ENCODE measurements at places on chromosomes 2 and 18.
A peak's percentile ranks its signal among the peaks of the same experiment; 100 is the strongest.

GRCh38 chr18:48729404-48729803 lies 190.6 kb downstream of the CTIF start:
- no peak for DNase-seq

DNA sequence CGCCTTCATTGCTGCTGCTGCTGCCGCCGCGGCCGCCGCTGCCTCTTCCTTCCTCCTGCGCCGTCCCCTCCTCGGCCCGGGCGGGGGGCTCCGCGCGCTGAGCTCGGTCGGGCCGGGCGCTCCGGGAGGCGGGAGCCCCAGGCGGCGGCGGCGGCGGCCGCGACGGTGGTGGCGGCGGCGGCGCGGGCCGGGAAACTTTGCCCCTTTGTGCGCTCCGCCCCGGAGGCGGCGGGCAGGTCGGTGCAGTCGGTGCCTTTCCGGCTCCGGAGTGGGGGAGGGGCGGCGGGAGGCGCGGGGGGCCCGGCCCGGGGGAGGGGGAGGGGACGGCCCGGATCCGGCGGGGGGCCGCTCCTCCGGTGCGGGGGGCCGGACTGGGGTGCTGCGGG lies 205 bp downstream of the TET3 start:
- no peak for DNase-seq

DNA sequence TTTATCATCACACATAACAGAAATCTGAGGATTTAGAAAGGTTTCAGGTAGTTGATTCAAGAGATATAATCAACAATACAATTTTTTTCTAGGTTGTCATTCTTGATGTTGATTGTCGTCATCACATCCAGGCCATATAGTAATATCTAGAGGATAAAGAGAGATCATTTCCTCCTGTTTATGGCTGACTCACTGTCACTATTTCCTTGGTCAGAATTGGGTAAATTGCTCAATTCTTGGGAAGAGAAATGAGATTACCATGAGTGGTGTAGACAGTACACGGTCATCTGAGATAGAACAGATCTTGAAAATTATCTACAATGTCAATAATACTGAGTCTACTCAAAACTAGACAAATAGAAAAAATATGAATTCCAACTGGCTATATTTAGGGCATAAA lies 78.8 kb downstream of the ZNF804A start:
- DNase-seq, result no peak

DNA sequence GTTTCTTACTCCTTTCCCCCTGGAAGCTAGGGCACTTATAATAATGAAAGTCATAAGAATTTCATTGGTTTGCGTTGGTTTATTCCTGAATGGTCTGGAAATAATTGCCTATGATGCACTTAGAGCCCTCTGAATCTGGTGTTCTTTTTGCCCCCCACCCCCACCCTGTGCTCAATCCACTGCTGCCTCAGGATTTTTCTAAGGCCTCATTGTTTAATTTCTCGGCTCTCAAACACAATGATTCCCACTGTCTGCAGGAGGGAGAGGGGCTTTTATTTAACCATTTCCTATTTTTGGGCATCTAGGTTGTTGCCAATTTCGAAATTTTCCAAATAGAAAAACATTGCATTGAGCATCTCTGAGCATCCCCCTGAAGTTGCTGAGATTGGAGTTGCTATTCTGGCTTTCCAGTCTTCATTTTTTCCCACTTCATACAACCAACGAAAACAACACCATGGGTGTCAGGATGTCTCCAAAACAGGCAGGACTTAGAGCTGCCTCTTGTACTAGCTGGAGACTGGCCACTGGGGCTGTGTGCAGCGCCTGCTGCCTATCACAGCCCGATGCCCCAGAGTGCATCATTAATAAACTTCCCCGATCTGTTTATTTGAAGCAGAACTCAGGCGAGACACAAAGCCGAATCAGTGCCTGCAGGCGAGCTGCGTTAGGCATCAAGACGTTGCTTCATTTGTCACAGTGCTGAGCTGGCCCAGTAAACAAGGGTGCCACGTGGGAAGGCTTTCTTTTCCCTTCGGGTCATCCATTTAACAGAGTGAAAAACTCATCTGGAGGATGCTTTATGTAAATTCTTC lies 1.8 kb upstream of the PCARE start:
- DNase-seq, result peak; percentile 68

- no peak for DNase-seq
These were observed 79.3 kb upstream of the STPG4 start for GRCh38 chr2:47234456-47234855.

DNA sequence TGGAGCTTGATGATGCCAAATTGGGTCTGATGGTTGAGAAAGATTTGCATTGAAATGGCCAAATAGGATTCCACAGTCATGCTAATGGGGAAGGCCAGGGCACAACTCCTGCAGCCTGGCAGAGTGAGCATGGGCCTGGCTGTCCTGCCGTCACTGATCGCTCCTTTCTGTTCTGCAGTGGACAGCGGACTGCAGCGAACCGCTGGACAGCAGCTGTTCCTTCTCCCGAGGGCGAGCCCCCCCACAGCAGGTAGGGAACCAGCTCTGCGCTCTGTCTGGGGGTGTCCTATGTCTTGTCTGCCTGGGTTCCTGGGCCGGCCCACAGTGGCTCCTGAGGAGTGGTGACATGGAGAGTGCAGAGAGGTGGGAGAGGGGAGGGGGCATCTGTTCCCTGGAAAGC lies 97.6 kb downstream of the CTIF start:
- no peak for DNase-seq

DNA sequence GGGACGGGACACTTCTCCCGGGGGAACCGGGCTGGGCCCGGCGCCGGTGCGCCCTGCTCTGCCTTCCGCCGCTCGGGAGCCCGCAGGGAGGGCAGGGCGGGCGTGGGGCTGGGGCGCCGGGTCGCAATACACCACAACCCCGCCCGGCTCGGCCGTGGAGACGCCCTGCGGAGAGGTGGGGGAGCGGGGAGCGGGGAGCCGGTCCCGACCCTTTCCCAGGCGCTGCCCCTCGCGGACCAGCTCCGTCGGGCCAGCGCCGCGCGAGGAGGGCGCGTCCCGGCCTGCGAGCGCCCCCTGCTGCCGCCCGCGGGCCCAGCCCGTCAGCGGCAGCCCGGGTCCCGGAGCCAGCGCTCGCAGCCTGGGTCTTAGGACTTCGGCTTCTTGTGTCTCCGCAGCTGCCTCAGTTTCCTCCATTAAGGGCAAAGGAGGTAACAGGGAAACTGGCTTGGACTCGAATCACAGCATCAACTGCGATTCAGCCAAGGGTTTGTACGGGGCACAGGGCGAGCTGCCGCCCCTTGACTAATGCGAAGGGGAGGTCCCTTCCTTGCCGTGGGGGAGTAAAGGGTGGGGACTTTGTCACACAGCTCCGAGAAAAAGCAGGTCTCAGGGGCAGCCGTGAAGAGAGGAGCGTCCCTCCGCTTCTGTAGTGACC lies 635 bp upstream of the ADRA2B start:
- DNase-seq, result no peak

- no peak for DNase-seq
These were observed 79.5 kb upstream of the YWHAQ start for GRCh38 chr2:9710311-9710710.

DNA sequence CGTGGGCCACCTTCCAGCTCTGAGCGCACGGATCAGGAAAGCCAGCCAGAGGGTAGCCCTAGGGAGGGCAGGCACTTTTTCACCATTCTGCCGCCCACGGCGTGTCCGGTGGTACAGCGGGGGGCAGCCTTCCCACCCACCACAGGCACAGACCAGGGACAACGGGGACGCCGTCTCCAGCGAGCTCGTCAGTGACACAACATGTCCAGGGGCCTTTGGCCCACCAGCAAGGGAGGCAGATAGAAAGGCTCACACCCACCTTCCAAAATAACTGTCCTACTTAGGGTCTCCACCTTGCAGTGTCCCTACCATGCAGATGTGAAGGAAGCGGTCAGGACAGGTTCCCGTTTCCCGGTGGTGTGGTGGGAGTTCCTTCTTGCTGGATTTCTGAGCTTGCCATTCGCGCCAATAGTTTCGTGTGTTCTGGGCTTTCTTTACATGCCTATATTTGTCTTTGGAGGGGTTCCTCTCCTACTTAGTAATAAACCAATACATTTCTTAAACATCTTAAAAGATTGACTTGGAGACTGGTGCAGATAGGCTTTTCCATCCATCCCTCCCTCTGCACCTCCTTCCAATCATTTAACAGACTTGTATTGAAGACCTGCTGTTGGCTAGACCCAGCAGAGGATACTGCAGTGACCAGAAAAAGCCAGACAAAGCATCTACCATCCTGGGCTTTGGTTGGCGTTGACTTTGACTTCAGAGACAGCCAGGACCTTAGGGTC lies 872 bp downstream of the ASB1 start:
- no peak for DNase-seq

- peak; percentile 42 for DNase-seq
These were observed 385.4 kb upstream of the SYT4 start for GRCh38 chr18:43662657-43663056.

GRCh38 chr2:101362777-101363176 lies 24.5 kb downstream of the CREG2 start:
- DNase-seq, result no peak

DNA sequence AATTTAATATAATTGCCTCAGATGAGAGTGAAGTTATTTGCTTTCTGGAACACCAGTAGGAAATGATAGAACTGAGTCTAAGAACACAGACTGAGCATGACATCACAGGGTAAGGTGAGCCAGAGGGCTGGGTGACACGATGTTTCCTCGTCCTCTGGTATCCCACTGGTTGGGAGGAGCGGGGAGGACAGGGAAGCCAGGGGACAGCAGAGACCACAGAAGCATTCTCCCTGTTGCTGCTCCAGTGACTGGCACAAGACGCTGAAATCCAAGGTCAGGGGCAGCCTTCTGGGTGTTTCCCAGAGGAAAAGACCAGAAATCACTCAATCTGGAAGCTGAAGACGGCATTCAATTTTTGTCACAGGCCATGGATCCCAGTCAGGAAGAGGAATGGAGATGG lies 363.4 kb upstream of the SOX11 start:
- no peak for DNase-seq

GRCh38 chr2:63654959-63655358 lies 66.2 kb downstream of the MDH1 start:
- no peak for DNase-seq

- no peak for DNase-seq
These were observed 9.0 kb upstream of the EN1 start for GRCh38 chr2:118856330-118856977.

DNA sequence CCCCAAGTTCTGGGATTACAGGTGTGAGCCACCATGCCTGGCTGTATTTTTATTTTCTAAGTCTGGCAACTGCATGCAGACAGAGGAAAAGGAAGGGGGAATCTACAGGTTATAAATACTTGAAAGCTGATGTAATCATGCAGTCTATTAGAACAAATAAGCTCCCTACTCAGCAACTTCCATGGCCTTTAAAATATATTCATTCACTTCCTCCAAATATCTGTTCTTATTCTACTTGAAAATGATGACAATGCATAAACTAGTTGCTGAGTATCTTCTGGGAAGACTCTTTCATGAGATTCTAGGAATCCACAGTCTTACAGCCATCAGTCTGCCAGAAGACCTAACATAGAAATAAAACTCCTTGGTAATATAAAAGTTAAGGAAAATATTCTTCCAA lies 66.9 kb upstream of the NCKAP5 start:
- no peak for DNase-seq

DNA sequence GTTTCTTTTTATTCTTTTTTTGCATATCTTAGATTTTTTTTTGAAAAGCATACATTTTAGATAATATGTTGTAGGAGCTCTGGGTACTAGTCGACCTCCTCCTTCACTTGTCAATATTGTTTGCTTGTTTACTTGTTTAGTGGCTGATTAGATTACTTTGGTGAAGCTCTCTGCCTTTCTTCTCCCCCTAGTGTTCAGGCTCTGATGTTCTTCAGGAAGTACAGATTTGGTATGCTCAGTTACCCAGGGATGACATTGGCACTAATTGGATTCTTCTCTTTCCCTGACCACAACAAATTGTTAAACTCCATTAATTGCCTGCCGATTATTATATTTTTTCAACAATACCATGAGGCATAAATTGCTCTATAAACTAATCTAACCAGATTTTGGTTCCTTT lies 491.2 kb downstream of the SUCLG1 start:
- DNase-seq, result no peak

DNA sequence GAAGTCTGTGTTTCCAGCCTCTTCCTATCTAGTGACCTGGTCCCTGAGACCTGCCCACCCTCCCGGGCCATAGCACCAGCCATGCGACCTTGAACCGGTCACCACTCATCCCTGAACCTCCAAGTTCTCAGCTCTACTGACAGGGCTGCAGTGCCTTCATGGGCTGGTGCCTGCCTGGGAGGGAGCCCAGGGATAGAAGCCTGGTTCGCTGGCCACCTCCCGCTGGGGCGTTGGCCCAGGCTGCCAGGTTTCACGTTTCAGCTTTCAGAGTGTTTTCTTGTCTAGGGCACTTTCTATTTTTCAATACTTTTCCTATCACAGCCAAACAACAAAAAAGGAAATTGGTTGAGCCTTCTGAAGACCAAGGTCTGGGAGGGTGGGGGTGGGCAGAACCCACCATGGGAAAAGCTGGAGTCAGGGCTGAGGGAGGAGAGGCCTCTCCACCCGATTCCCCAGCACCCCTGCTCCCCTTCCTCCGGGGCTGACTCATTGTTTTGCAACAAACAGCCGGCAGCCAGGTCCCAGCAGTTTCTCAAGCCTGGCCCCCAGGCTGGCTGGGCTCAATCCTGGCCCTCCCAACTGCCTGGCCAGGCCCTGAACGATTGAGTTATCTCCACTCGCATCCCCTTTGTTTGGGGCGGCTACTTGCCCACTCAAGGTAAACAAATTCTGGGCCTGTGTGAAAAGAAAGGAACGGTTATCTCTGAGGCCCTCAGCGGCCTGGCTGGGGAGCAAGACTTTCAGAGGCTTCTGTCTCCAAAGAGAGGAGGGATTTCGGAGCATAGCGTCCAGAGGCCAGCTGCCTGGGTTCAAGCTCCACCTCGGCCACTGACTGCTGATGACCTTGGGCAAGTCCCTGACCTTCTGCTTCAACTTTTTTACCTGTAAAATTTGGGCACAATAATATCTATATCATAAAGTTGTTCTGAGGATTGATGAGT lies 47.5 kb downstream of the ZFP36L2 start:
- peak; percentile 78 for DNase-seq

GRCh38 chr2:213678437-213679218 lies 394.4 kb downstream of the SPAG16 start:
- DNase-seq, result no peak

DNA sequence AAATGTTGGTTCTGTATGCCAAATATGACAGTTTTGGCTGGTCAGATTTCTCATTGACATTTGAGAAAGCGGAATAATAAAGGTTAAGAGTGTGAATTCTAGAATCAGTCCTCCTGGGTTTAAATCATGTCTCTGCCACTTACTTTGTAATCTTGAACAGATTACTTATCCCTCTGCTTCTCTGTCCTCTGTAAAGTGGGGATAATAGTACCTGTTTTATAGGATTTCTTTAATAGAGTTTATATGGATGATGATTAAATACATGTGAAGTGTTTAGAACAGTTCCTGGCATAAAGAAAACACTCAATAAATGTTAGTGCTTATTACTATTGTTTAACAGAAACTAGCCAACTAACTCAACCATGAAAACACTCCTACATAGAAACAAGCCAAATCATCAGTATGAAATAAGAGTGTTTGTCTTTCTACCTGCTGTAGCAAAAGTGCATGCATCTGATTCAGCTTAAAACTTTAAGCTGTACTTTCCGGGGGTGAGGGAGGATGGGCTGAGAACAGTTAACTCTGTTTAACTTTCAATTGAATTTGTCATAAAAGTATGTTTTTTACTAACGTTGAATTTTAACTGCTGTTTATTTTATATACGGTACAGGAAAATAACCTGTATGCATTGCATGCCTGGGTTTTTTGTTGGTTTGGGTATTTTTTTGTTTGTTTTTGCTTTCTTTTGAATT lies 6.8 kb downstream of the HTR2B start:
- DNase-seq, result no peak

GRCh38 chr2:57490741-57491140 lies 555.9 kb upstream of the VRK2 start:
- no peak for DNase-seq

All from AG09319 (cell line).